Spinal cord (tissue), 10 donors: ENCODE measurements at places on chromosomes 16 and 17.
A peak's percentile ranks its signal among the peaks of the same experiment; 100 is the strongest.

- DNase-seq = no peak
These were observed 571.6 kb downstream of the HS3ST4 start for GRCh38 chr16:26263406-26263805.

DNA sequence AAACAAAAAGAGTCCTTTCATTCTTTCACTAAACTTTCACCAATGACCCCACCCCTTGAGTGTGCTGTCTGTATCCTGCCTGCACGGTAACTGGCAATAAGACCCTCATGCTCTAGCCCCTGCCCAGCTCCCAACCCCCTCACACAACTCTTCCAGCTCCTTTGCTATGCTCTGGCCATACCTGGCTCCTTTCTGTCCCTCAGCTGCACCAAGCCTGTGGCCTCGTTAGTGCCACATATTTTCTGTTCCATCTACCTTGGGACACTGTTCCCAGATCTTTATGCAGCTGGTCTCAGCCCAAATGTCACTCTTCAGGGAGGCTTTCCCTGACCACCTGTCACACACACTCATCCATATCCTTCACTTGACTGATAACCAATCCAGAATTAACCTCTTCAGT, 47.3 kb downstream of the C16orf82 start:
- DNase-seq = no peak

DNA sequence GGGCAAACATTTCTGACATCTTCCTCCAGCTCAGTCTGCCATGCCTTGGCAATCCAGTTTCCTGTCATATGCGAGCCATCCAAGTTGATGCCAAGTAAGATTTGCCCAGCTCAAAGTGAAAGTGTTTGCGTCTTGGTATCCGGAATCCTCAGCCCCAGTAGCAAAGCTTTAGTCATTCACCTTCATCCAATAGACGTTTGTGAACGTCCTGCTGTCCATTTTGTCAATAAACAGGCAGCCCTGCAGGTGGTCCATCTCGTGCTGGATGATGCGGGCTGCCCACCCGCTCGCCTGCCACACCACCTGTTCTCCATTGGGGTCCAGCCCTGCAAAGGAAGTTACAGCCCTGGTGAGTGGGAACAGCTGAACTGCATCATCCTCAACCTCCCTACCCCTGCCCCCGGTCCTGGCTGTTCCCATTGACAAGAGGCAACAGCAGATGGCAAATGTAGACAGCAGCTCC, 1.5 kb downstream of the PDF start:
- DNase-seq = no peak

DNA sequence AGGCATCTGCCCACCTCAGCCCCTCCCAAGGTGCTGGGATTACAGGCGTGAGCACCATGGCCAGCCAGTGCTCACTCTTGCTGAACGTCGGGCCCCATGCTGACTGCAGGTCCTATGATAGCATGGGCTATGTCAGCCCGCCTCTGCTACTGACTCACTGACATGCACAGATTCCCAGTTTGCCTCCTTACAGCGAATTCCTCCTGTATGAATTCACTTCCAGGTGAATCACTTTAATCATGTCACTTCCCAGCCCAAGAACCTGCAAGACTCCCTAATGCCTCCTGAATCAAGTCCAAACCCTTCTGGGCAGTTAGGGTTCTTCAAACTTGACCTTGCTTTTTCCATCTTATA, 16.1 kb upstream of the UBTF start:
- DNase-seq = no peak

- DNase-seq = no peak
These were observed 21.7 kb downstream of the DNAH3 start for GRCh38 chr16:21128991-21129390.

DNA sequence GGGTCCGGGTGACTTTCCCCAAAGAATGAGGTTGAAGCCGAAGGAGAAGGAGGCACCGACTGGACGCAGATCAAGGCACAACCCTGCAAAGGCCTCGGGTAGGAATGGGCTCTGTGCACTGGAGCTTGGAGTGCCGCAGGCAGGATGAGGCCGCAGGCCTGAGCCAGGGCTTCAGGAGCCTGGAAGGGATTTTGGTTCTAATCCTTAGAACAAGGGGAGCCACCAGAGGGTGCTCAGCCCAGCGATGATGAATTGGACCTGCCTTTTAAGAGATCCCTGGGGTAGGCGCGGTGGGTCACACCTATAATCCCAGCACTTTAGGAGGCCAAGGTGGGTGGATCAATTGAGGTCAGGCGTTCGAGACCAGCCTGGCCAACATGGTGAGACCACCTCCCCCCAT, 8.1 kb downstream of the CIBAR2 start:
- DNase-seq = no peak

GRCh38 chr17:75633486-75634375, 497 bp downstream of the SMIM5 start:
- DNase-seq = peak; percentile 67

GRCh38 chr17:72065556-72065955, 55.3 kb upstream of the SOX9 start:
- no peak for DNase-seq

DNA sequence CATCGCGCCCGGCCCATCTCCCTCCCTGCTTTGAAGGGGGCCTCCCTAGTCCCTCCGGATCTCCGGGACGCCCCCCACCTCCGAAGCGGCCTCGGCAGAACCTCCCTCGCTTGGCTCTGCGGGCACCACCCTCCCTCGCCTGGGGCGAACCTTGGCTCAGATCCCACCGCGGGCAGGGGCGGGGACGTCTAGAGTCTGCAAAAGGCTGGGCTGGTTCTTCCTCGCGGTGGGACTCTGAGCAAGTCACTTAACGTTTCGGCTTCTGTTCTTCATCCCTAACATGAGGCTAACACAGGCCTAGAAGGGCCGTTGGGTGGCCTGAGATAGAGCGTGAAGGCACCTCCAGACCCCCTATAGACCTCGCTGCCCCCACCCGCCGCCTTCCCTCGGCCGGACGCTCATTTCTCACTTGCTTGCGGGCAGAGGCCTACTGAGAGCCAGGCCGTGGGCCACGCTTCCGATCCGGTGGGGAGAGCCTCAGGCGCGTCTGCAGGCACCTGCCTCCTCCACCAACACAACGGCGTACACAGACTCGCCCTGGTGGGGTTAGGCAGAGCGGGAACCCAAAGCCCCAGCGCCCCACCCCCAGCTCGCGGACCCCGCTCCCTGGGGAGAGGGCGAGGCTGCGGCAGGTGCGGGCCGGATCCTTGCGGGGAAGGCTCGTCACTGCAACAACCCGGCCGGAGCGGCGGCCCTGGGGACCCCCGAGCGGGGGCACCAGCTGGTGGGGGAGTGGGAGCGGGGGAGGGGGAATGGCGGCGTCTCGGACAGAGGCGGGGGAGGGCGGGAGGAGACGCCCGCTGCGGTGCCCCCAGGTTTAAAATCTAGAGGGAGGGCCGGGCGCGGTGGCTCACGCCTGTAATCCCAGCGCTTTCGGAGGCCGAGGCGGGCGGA, 5.4 kb downstream of the MYO1C start:
- DNase-seq = no peak

- DNase-seq = no peak
These were observed 206.3 kb downstream of the RAB11FIP4 start for GRCh38 chr17:31597646-31598398.

GRCh38 chr16:13935408-13935807, 15.5 kb downstream of the ERCC4 start:
- no peak for DNase-seq

DNA sequence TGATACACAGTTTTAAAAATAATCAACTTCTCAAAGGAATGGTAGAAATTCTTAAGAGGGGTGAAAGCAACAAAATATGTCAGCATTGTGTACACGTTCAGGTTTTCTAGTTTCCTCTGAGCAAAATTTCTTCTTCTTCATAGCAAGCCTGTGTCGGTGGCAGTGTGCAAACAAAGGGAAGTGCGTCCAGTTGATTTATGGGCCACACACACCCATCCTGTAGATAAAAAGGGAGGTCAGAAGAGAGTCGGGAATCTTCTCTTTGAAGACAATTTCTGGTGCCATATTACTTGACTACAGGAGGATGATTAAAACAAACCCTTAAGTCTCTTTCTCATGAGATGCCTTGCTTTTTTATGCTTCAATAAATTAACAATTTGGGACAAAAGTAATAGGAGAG, 484.1 kb upstream of the SALL1 start:
- no peak for DNase-seq

- DNase-seq = no peak
These were observed 193.4 kb upstream of the GSE1 start for GRCh38 chr16:85419503-85420408.

DNA sequence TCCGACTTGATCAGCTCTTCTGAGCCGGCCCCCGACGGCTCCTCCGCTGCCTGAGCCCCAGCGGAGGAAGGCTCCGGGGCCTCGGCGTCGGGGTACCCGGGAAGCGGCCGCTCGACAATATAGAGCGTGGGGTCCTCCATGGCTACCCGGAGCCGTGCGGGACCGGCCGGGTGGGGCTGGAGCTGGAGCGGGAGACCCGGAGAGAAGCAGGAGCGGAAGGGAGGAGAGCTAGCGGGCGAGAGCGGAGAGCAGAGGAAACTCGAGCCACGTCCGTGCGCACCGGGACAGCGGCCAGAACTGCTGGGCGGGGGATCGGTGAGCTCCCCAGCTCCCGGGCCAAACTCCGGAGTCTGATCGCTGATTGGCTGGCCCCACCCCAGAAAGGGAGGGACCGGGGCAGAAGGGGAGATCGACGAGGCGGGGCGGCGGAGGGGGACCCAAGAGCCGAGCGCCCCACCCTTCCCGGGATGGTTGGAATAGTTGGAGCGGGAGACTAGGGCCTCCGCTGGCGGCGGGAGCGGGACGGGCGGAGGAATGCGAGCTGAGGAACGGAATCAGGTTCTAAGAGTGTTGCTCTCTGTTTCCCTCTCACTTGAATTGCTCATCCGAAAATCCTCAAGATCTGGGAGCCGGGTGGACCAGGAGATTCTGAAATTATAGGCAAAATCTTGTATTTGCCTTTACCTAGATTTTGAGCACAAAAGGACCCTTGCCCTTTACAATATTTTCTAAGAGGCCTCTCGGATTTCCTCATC, at the start of gene CAVIN1:
TSS of gene CAVIN1 (minus strand) at position 299 of the 755 bp plus-strand sequence. CDS start at position 140, 159 bp downstream.
- peak; percentile 80 for DNase-seq

GRCh38 chr17:48626245-48627117, at the start of gene HOXB9:
Gene HOXB9 (minus strand): TSS chr17:48626358. CDS start chr17:48626269, 89 bp downstream.
- DNase-seq = peak; percentile 96

DNA sequence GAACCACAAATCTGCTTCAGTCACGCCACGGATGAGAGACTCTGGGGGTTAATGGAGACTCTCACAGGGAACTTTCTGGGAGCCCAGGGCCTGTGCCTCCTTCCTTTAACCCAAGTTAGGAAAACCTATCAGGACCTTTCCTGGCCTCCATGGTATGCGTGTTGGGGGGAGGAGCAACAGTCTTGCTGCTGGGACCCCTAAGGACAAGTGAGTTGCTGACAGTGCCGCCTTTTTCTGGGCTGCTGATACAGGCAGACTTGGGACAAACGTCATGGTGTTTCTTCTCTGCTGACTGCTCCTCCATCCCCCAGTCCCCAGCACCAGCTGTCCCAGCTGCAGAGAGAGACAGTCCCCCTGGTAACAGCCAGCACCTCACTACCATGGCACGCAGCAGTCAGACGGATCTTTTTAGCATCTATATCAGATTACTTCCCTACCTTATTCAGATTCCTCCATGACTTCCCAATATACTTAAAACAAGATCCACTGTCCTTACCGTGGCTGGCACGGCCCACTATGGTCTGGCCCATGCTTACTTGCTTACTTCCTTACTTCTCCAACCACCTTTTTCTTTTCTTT, 6.5 kb downstream of the DPEP2NB start:
- no peak for DNase-seq

- no peak for DNase-seq
These were observed 5.7 kb downstream of the HOXB2 start for GRCh38 chr17:48539177-48539576.

- DNase-seq = no peak
These were observed 62.7 kb upstream of the ADORA2B start for GRCh38 chr17:15882058-15882720.

GRCh38 chr16:9033125-9033830, 58.2 kb upstream of the HAPSTR1 start:
- no peak for DNase-seq

GRCh38 chr16:83494459-83494858, 313.3 kb upstream of the HSBP1 start:
- no peak for DNase-seq

DNA sequence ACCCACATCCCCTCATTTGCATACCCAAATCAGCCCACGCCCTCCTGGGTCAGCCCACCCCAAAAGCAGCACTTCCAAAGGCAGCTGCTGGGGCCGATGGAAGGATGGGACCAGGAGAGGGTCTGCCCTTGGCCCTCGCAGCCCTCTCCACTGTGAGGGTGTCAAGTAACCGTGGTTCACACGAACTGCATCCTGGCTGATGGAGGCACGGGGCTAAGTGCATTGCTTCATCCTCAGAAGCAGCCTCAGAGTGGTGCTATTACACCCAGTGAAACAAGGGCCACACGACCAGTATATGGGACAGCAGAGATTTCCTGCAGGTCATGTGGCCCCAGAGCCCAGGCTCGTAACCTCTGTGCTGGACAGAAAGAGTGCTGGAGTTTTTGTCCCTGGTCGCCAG, 13.2 kb upstream of the ATP2A3 start:
- no peak for DNase-seq

DNA sequence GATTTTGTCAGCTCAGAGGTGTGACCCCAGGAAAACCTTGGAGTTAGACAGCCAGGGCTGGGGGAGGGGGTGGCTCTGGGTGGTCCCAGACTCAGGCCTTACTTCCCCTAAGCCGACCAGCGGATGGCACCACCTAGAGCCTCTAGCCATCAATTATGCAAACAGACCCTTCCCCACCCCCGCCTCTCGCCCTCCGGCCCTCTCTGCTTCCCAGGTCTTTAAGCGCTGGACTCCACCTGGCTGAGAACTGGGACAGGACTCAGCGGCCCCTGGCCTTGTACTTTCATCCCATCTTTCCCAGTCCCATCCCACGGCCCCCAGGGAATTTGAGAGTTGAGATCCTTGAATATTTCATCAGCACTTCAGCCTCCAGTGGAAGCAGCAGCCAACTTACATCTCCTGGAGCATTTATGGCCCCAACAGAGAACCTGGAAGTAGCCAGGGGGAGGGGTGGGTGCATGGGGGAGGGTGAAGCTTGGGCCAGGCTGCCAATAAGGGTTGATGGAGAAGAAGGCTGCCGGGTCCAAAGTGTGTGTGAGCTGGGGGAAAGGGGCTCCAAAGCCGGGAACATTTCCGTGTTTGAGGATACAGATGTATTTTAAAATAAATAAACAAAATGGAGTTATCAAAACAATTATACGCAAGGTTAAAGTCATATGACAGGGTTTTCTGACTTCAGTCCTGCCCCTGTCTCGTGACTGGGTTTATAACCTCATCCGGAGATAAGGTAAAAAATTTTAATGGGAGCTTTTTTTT, 7.5 kb upstream of the JUP start:
- no peak for DNase-seq

GRCh38 chr17:80002070-80002641, 33.5 kb downstream of the TBC1D16 start:
- DNase-seq = no peak

GRCh38 chr17:49015924-49016774, 19.0 kb downstream of the IGF2BP1 start:
- no peak for DNase-seq

DNA sequence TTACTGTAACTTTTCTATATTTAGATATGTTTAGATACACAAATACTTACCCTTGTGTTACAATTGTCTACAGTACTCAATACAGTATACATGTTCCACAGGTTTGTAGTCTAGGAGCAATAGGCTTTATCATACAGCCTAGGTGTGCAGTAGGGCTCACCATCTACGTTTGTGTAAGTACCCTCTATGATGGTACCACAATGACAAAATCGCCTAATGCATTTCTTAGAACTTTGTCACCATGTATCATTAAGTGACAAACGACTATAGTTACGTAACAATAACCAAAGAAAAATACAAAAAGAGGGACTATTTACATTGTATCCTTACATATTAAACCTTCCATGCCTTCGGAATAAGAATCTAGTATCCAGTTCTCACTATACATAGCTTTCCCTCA, 8.0 kb downstream of the STAT5B start:
- DNase-seq = no peak
